ENCODE measurements at places on chromosomes 4 and X.

DNA sequence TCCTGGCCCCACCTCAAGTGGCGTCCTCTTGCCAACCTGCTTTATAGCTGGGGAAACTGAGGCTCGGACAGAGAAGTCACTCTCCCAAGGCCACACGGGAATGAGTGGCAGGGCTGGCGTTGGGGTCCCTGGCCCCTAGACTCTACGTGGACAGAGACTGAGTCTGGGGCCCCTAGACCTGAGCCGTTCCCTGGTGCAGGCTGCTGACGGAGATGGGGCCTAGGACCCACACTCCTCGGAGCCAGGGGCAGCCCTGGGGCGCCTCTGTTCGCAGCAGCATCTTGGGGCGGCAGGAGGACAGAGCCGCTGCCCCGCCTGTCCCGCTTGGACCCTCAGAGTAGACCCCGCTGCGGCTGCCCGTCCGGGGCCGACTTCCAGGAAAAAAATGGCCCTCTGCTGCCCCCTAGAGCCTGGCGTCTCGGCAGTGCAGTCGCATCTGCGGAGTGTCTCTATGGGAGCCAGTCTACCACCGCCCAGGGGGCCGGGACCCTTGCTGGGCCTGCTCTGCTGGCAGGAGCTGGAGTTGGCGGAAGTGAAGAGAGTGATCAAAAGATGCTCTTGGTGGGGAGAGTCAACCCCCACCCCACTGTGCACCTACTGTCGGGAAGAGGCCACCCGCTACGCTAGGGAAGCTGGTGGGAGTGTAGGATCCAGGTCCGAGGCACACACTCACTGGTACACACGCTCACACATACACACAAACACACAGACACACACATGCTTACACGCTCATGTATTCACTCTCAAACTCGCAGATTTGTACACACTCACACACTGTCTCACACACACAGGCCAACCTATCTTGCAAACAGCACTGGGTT, 220.1 kb downstream of the AFAP1 start:
- no peak for DNase-seq

DNA sequence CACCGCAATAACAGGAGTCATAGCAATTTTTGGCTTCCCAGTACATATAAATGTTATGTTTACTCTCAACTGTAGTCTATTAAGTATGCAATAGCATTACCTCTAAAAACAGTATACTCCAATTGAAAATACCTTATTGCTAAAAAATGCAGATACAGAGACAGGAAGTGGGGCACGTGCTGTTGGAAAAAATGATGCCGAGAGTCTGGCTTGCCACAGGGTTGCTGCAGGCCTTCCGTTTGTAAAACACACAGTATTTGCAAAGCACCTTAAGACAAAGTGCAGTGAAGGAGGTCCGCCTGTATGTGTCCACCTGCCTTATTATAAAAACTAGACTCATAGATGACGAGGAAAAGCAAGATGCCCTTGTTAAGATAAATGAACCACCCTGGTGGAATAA, 23.5 kb downstream of the CD99 start:
- DNase-seq: no peak

GRCh38 chrX:131987252-131987651, 35.9 kb upstream of the STK26 start:
- DNase-seq: peak; percentile 92

DNA sequence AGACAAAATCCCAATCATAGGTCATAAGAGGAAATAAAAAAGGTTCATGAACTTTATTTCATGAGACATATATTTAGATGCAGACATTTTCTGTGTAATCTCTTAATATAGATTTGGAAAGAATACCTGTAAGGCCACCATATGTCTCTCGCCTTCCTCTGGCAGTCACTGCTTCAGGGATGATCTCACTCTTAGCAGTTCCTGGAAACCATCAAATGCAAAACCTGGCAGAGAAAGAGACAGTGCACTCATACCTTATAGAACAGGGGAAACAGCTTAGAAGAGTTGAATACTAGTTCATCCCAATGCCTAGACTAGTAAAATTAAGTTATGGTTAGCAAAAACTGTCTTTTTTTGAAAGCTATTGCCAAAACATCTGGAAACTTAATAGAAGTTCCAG, 243.3 kb downstream of the GASK1B start:
- DNase-seq: no peak

GRCh38 chr4:13476915-13477314, 7.2 kb downstream of the RAB28 start:
- no peak for DNase-seq

DNA sequence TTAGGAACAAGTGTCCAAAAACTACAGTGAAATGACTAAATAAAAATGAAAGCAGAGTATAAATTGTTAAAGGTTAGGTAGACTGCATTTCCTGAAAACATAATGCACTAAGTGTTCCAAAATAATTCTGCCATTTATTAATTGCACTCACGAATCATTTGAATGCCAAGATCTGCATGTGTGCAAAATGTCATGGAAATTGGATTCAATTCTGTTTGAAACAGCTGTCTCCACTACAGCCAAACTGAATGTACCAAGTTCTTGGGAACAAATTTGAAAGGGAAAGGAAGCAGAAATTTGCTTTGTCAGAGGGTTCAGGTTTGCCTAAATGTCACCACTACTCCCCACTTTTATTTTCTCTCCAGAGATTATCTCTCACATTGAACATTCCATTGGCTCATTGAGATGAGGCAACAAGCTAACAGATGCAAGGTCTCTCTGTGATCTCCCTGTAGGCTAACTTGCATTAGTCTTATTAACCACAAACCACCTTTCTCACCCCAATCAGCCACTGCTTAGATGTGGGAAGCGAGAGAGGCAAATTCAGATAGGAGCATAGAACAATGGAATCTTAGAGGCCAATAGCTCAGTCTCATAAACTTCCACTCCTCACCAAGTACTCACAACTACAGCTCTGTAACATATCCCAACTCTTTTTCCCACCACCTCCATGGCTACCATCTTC, 226.6 kb downstream of the KDR start:
- DNase-seq: no peak

DNA sequence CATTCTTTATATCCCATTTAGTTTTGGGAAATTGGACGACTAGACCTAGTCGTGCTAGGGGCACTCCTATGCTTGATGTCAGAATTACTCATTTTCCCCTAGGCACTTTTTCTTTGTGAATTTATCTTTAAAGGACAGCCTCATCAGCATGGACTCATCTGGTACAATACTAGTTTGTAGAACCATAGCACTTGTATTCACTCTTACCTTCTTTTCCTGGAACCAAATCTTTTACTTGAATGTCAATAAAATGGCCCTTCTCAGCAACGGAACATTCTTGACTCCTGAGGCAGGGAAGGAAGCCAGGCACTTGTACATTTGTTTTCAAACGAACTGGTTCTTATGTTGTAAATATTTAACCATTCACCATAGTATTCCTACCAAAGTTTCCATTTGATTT, 187.1 kb downstream of the SHROOM3 start:
- no peak for DNase-seq

- DNase-seq: peak; percentile 80
Measured at GRCh38 chr4:48683784-48684666, 96.1 kb downstream of the FRYL start.

GRCh38 chr4:107931775-107932321, 499 bp downstream of the CYP2U1 start:
- DNase-seq: no peak

DNA sequence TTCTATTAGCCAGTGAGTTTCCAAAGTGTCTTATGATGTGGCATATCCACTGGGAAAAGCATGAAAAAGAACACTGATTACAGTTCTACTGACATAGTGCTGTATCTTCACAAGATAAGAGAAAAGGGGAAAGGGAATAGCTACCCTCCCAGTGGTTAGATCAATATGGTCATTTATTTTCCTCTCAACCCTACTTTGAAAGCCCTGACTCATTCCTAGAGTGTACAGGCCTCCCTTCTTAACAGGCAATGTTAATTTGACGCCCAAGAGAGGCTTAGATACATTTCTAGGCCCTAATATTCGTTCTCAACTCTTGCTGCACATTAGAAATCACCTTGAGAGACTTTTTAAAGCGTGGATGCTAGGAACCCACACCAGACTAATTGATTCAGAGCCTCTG, 20.4 kb upstream of the BRS3 start:
- DNase-seq: no peak

- peak; percentile 66 for DNase-seq
Measured at GRCh38 chr4:148023512-148024181, 291.8 kb downstream of the ARHGAP10 start.

DNA sequence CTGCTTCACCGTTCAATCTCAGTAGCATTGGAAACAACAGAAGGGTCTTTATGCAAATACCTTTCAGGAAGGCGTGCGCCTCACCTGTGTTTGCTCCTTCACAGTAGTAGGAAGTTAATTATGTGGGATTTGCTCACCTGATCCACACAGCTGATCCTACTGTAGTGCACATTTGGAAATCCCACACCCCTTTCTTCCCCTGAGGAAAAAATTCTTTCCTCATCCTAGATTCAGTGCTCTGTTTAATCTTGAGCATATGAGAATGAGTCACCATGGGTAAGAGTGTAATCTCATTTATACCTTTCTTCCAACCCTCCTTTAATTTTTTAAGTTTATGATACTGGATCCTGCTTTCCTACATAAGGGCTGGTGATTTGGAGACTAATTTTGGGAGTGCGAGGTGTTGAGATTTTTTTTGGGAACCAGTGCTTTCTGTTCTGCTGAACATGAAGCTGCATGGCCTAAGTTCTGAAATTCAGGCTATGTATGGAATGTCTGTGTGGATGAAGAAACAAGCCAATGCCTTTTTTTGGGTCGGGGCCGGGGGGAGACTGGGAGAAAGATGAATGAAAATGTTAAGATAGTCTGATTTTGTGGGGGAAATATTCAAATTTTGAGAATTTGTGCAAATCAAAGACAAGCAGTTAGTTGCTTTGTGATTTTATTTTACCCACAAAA, 19.0 kb downstream of the GAB1 start:
- DNase-seq: no peak

DNA sequence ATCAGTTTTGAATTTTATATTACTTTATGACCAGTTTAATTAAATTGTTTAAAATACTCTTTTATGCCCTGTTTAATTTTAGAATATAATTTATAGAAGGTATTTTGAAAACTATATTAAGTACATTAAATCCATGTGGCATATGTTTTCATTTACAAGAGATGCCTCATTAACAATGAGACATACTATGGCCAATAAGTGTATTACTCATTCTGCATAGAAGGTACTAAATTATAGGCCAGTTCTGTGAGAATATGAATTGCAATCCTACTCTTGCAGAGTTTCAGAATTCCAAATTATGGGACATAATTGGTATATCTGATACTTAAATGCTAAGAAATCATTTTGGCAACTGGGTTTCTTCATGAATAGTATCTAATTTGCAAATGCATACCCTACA, 951.1 kb downstream of the FAT4 start:
- DNase-seq: no peak

GRCh38 chr4:83259586-83259985, 25.0 kb downstream of the COQ2 start:
- DNase-seq: no peak

- DNase-seq: no peak
Measured at GRCh38 chr4:136922066-136922465, 610.2 kb downstream of the PCDH18 start.

DNA sequence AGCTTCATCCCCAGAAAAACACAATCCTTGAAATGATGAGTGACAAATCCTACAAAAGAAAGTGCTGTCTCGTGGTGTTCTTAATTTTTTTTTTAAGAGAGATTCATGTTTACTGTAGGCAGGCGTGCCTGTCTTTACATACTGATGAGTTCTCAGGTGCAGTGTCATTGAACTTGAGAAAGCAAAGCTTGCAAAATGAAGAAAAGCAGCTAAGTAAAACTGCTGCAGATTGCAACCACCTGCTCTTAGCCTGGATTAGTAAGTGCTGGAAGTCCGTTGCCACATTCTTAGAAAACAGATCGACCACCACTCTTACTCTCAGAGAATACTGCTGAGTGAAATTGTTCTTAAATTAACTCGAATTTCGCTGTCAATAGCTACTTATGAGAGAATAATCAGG, 854.6 kb downstream of the TRIML1 start:
- DNase-seq: no peak
